ENCODE measurements at places on chromosomes 2 and 18. TPM values are rescaled to one million over a fixed set of nuclear protein-coding genes. Genes with fewer than 3 reads are reported as not detected.

DNA sequence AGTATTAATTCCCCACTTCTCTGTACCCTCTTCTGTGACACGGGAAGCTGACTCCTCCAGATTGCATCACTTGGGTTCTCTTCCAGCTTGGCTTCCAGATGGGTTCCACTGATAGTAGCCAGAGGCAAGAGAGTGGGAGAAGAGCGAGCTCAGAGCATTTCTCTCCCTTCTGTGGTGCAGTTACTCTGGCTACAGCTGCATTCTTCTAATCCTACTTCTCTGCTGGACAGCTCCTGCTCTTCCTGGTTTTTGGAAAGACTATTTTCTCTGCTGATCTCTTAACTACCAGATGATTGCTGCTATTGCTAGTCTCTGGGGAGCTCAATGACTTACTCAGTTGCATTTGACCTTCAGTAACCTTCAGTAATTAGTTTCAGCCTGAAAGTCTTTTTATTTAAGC is 187.5 kb upstream of the MAP2 start:
- no peak for DNase-seq

DSG1 gene
- 40.8 TPM for total RNA-seq

DNA sequence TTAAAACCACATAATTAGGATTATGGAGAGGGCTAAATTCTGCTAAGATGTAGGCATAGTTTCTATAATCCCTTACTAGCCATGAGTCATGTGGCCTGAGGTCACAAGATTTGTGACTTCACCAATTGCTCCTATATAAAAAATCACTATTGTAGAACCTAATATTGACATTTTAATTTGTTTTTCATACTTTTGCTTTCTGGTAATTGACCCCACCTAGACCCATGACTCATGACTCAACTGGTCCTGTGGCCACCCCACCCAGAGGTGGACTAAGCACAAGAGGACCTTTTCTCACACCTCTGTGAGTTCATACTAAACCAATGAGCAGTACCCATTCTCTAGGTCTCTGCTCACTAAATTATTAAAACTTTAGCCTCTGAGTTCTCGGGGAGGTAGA is 1567.5 kb upstream of the LRRTM1 start:
- no peak for DNase-seq

- DNase-seq: no peak
Measured at GRCh38 chr2:241857572-241858121, 1.0 kb downstream of the PDCD1 start.

COLEC11 gene
- 0.33 TPM for total RNA-seq

DNA sequence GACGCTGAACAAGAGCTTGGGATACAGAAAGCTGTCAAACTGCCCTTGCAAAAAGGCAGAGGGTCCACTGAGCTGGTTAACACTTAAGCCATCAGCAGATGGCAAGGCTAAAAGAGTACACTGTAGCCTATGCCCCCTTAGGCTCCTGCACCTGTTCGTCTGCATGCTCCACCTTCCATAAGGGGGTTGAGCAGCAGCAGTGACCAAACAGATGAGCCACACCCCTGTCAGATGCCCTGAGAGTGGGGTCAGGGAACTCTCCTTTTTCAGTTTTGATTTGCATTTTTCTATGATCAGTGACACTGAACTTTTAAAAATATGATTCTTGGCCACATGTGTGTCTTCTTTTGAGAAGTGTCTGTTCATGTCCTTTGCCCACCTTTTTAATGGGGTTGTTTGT is 402.5 kb upstream of the FAM98A start:
- DNase-seq: no peak

PREB gene
- 53.6 TPM for total RNA-seq
